ENCODE measurements at places on chromosomes 2 and 18.

DNA sequence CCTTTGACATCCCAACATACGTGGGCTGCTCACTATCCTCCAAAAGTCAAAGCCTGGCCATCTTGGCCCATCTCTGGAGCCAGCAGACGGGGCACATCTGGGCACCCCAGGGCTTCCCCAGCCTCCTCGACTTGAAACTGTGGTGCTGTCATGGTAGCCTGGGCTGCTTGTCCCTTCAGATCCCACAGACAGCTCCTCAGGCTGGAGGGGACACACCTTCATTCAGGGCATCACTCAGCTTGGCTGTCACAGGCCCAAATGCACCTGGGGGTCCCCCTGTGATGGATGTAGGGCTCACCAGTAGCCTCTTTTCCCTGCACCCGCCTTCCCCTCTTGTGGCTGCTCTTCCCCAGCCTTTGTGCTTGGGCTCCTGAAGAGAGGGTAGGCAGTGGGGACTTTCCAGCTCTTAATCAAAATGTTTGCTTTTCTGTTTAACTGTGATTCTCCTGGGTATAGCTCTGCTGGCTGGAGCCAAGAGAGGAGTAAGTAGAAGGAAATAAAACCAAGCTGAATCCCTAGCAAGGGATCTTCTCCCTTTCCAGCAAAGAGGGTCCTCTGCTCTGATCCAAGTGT lies 92.3 kb downstream of the GYPC start:
- no peaks in the 10 kb centered on the region for H3K27me3 ChIP-seq
- no peak overlapping the region for H3K4me3 ChIP-seq
- H3K27ac ChIP-seq: no peak overlapping the region
- no peaks in the 10 kb centered on the region for H3K4me1 ChIP-seq
- DNase-seq: no peak
- no peaks in the 10 kb centered on the region for H3K36me3 ChIP-seq

GRCh38 chr2:23132823-23133595 lies 252.0 kb upstream of the KLHL29 start:
- no peaks in the 10 kb centered on the region for H3K36me3 ChIP-seq
- H3K27me3 ChIP-seq: no peaks in the 10 kb centered on the region
- H3K4me3 ChIP-seq: no peak overlapping the region
- no peak overlapping the region for H3K27ac ChIP-seq

- H3K27ac ChIP-seq: no peak overlapping the region
- H3K27me3 ChIP-seq: no peaks in the 10 kb centered on the region
- no peak for DNase-seq
- peaks cover 4% of the 10 kb centered on the region for H3K4me1 ChIP-seq
Observed at GRCh38 chr2:105176429-105176828, 65.1 kb upstream of the GPR45 start.

GRCh38 chr18:45012286-45012685 lies 331.6 kb downstream of the SETBP1 start:
- H3K4me3 ChIP-seq: no peak overlapping the region
- peaks cover 14% of the 10 kb centered on the region for H3K4me1 ChIP-seq

DNA sequence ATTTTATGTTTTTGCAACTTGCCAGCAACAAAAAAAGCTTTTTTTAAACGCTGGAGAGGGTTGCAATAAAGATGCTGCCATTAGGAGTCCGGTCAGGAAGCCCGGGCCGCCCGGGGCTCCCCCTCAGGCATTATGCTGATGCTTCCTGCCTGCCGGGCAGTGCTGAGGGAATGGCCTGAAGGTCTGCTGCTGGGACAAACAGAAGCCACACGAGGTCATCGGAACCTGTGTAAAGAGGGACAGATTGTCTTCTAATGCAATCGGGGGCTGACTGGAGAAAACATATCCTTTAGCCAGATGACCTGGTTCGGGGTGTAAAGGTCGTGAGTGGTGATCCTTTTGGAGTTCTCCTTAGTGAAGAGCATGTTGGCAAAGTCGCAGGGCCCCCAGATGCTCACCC lies 2.3 kb downstream of the IMPA2 start:
- H3K4me1 ChIP-seq: peaks cover 5% of the 10 kb centered on the region
- no peak overlapping the region for H3K27ac ChIP-seq
- DNase-seq: no peak

GRCh38 chr2:172919732-172920131 lies 155.9 kb upstream of the MAP3K20 start:
- no peaks in the 10 kb centered on the region for H3K36me3 ChIP-seq
- DNase-seq: no peak
- no peak overlapping the region for H3K4me3 ChIP-seq
- H3K27me3 ChIP-seq: no peaks in the 10 kb centered on the region
- H3K4me1 ChIP-seq: no peaks in the 10 kb centered on the region

DNA sequence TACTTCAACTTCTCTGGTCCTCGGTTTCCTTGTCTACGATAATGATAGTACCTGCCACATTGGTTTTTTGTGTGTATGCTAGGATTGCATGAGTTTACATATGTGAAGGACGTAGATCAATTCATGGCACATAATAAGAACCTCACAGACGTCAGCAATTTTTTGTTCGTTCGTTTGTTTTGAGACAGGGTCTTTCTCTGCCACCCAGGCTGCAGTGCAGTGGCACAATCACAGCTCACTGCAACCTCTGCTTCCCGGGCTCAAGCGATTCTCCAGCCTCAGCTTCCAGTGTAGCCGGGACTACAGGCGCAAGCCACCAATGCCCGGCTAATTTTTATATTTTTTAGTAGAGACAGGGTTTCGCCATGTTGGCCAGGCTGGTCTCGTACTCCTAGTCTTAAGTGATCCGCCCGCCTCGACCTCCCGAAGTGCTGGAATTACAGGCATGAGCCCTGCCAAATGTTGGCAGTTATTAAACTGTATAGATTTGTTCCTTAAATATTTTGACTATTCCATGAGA lies 756 bp upstream of the SLC35F5 start:
- peak overlapping the region; percentile 95 for H3K4me3 ChIP-seq
- no peak overlapping the region for H3K27ac ChIP-seq
- peaks cover 11% of the 10 kb centered on the region for H3K36me3 ChIP-seq

DNA sequence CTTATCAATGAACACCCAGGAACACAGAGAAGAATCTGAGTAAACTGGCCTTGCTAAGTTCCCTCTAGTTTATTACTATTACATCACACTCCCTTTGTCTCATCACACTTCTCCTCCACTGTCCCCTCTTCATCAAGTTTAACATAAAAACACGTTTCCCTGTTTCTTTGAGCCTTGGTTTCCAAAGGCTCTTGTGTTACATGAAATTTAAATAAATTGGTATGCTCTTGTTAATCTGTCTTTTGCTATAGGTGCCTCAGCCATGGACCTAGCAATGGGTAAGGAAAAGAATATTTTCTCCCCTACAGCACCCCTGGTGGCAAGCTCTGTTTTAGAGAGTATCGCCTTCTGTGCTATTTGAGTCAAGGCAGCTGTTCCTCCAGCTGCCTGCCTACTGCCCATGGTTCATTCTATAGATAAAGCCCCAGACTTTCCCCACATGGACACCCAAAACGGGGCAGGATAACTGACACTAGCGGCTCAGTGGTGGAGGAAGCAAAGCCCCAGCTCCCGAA lies 31.8 kb downstream of the TGIF1 start:
- no peaks in the 10 kb centered on the region for H3K36me3 ChIP-seq
- H3K4me1 ChIP-seq: peaks cover 10% of the 10 kb centered on the region
- no peaks in the 10 kb centered on the region for H3K27me3 ChIP-seq
- H3K27ac ChIP-seq: no peak overlapping the region
- DNase-seq: no peak

DNA sequence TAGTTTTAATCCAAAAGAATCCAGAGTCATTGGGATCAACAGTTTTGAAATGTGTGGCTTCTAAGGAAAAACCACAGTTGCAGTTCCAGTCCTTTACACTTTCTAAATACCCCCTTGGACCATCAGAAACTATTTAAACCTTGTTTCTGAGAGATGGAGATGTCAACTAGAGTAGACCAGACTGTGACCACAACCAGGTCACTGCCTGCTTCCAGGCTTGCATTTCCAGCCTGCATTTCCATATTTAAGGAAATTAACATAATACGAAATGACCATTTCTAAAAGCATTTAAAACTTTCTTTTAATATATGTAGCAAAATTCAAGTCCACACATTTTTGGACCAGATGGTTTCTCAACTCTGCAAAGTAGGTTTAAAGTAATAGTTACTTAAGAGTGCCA lies 38.4 kb downstream of the ADD2 start:
- no peak overlapping the region for H3K4me3 ChIP-seq
- H3K27me3 ChIP-seq: no peaks in the 10 kb centered on the region
- H3K36me3 ChIP-seq: no peaks in the 10 kb centered on the region
